ENCODE measurements at places on chromosomes 5 and 9. TPM values are rescaled to one million over a fixed set of nuclear protein-coding genes. Genes with fewer than 3 reads are reported as not detected.

DNA sequence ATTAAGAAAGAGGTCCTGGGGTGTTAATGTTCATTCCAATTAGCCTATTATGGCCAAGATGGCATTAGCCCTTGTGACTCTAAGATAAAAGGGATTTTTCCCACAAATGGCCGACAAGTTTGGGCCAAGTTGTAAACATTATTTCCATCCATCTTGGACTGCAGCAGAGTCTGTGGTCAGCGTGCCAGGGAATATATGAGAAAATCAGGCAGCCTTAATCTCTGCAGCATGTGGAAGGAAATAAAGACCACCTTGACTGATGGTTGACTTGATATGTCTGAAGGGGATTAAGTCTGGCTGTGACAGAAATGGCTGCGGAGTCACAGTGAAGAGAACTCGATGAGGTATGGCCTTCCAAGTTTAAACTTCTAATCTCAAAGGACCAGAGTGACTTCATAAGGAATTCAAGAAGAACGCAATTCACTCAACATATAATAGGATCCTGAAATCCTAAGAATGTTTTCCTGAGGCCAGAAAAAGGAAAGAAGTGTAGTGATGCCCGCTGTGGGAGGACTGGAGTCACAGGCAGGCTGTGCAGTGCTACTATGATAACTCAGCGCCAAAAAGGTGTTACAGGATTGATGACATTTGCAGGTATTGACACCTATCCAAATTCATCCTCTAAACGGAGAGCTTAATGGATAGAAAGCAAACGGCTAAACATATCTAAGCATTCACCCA lies 287.1 kb downstream of the SEC61B start:
- H3K4me1 ChIP-seq: no peaks in the 10 kb centered on the region
- DNase-seq: no peak
- H3K27ac ChIP-seq: no peak overlapping the region
- no peaks in the 10 kb centered on the region for H3K36me3 ChIP-seq

- DNase-seq: no peak
- H3K27ac ChIP-seq: no peak overlapping the region
- no peaks in the 10 kb centered on the region for H3K27me3 ChIP-seq
- no peaks in the 10 kb centered on the region for H3K4me1 ChIP-seq
- no peak overlapping the region for H3K4me3 ChIP-seq
- no peaks in the 10 kb centered on the region for H3K36me3 ChIP-seq
These were observed 31.5 kb upstream of the ZCCHC9 start for GRCh38 chr5:81269751-81270393.

GRCh38 chr5:13830536-13830935 lies 114.0 kb downstream of the DNAH5 start:
- H3K27ac ChIP-seq: no peak overlapping the region
- H3K27me3 ChIP-seq: no peaks in the 10 kb centered on the region
- H3K4me1 ChIP-seq: no peaks in the 10 kb centered on the region
- H3K36me3 ChIP-seq: no peaks in the 10 kb centered on the region

DNA sequence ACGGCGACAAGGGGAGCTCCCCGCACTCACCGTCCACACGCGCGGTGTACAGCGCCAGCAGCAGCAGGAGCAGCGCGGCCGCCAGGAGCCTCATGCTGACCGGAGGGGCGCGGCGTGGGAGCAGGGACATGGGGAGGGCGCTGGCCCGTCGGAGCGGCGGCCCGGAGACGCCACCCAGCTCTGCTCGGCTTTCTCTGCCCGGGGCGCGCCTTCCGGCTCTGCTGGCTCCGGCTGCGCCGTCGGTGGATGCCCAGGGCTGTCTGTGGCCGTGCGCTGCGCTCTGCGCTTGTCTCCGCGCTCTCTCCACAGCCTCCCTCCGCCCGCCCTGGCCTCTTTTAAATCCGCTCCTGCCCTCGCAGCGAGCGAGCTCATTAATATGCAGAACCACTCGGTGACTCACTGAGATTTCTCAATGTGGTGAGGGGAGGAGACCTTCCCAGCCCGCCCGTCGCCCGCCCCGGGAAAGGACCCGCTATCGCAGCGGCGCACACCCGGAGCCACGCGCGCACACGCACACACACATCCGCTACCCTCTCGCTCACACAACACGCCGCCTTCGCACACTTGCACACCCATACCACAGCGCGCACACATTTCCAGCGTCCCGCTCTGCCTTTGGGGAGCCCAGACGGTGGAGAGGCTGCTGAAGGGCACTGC lies at the start of gene CXCL14:
TSS of gene CXCL14 (minus strand) at position 307 of the 657 bp plus-strand sequence. CDS start at position 94, 213 bp downstream.
- H3K36me3 ChIP-seq: no peaks in the 10 kb centered on the region
- no peak within 1 kb of the TSS for H3K4me3 ChIP-seq
- H3K4me1 ChIP-seq: no peaks in the 10 kb centered on the region
- no peak for DNase-seq
- H3K27me3 ChIP-seq: no peaks in the 10 kb centered on the region

DNA sequence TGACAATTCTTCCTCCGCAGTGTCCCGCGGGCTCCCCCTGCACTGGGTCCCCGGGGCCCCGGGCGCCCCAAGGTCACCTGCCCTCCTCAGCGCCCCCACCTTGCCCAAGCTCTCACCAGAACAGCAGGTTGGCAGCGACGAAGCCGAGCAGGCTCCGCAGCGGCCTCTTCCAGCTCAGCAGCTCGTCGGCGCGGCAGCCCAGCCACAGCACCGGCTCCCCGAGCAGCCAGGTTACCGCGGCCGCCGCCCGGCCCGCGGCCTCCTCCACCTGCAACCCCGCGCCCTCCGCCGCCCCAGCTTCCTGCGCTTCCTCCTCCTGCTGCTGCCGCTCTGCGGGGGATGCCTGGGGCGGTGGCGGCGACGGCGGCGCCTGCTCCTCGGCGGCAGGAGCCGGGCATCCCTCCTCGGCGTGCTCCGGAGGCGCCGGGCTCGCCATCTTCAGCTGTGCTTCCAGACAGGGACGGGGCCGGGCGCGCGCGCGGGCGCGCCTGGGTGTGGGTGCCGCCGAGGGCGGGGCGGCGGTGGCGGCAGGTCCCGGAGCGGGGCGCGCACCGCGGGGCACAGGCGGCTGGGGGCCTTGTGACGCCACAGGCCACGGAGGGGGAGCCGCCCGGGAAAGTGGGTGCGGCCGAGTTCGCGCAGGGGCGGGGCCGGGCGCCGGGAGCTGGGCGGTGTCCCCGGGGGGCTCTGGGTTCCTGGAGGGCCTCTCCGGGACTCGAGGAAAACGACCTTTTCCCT lies at the start of gene RETREG1:
TSS of gene RETREG1 (minus strand) at position 462 of the 738 bp plus-strand sequence. CDS start at position 436, 26 bp downstream.
- H3K4me1 ChIP-seq: no peaks in the 10 kb centered on the region
- H3K4me3 ChIP-seq: peak within 1 kb of the TSS; percentile 66
- H3K27me3 ChIP-seq: no peaks in the 10 kb centered on the region
- peak within 1 kb of the TSS; percentile 10 for H3K27ac ChIP-seq
- DNase-seq: peak; percentile 38
- H3K36me3 ChIP-seq: no peaks in the 10 kb centered on the region

DNA sequence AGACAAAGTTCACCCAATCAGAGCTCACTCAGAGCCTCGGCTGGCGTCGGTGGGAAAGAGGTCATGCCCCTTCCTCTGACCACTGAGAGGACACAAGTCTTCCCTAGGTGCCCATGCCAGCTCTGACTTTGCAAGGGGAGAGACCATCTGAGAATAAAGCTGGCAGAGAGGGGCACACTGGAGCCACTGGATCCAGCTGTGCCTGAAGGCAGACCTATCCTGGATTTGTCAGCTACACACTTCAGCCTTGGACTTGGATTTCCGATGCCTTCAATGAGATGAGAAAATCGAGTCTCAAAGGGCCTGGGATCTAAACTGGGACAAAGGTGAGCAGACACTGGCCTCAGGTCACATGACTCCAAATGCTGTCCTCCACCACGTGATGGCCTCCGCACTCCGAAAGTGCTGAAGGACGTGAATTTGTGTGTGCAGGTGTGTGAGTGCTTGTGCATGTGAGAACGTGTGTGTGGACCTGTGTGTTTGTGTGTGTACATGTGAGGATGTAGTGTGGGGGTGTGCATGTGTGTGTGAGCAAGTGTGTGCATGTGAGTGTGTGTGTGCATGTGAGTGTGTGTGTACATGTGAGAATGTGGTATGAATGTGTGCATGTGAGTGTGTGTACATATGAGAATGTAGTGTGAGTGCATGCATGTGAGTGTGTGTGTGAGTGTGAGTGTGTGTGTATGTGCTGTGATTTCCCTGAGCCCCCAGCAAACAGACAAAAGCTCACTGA lies 37.9 kb downstream of the BARX1 start:
- DNase-seq: no peak
- no peaks in the 10 kb centered on the region for H3K4me1 ChIP-seq
- no peak overlapping the region for H3K4me3 ChIP-seq
- H3K36me3 ChIP-seq: no peaks in the 10 kb centered on the region
- H3K27me3 ChIP-seq: no peaks in the 10 kb centered on the region

DNA sequence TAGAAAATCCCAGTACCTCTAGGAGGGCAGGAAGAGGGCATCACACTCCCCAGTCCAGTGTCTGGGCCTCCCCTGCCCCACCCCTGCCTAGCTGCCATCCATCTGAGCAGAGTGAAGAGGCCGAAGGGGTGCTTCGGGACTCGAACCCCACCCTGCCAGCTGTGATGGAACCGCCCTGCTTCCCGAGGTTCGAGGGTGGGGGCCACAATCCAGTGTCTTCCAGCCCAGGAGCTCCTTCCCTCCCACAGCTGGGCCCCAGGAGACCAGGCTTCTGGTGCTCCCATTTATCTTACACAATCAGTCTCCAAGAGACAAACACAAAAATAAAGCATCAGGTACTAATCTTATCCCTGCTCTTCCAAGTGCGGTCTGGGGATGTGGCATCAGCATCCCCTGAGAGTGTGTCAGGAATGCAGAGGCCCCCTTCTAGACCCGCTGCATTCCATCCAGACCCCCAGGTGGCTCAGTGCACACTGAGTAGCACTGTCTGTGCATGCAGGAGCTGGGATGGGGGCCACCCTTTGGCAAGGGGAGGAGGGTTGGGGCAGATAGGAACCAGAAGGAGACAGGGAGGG lies 122.8 kb upstream of the TBC1D2 start:
- no peaks in the 10 kb centered on the region for H3K36me3 ChIP-seq
- H3K4me1 ChIP-seq: no peaks in the 10 kb centered on the region
- DNase-seq: no peak
- H3K27ac ChIP-seq: no peak overlapping the region
- H3K27me3 ChIP-seq: no peaks in the 10 kb centered on the region

DNA sequence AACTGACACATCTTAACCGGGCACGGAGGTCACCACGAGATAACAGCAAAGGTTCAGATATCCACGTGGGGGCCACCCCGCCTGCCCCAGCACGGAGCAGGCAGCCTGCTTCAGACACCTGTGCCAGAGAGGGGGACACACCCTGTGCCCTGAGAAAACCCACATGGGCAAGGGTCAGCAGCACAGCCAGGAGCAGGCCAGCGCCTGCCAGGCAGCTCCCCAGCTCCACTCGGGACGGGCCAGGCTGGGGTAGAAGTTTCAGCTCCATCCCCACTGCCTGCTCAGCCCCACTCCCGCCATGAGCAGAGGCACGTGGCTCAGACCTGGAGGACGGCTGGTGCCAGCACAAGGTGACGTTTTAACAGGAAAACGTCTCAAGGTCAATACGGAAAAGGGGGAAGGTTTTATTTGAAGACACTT lies 22.2 kb downstream of the SLC12A7 start:
- no peak overlapping the region for H3K27ac ChIP-seq
- no peaks in the 10 kb centered on the region for H3K4me1 ChIP-seq
- H3K4me3 ChIP-seq: no peak overlapping the region
- no peaks in the 10 kb centered on the region for H3K27me3 ChIP-seq

DNA sequence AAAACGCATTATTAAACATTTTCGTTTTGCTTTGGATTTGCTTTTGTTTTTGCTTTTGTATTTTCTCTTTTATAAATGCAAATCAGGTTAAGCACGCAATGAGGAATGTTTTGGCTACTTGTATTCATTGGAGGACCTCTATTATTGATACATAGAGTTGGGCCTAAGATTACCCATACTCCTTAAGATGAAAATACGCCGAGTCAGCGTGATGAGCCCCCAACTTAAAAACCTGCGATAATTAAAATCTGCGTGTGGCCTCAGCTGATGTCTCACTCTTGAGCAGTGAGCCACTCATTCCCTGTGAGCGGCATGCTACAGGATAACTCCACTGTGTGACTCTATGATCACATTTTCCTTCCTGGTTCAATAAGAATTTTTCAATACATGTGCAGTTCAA lies 518.3 kb downstream of the IRX1 start:
- DNase-seq: no peak
- H3K4me1 ChIP-seq: no peaks in the 10 kb centered on the region
- no peak overlapping the region for H3K4me3 ChIP-seq
- no peak overlapping the region for H3K27ac ChIP-seq

- H3K4me3 ChIP-seq: no peak overlapping the region
- H3K4me1 ChIP-seq: no peaks in the 10 kb centered on the region
- no peak overlapping the region for H3K27ac ChIP-seq
- no peak for DNase-seq
- H3K36me3 ChIP-seq: no peaks in the 10 kb centered on the region
- H3K27me3 ChIP-seq: no peaks in the 10 kb centered on the region
These were observed 58.7 kb upstream of the PRR16 start for GRCh38 chr5:120405286-120405864.

DNA sequence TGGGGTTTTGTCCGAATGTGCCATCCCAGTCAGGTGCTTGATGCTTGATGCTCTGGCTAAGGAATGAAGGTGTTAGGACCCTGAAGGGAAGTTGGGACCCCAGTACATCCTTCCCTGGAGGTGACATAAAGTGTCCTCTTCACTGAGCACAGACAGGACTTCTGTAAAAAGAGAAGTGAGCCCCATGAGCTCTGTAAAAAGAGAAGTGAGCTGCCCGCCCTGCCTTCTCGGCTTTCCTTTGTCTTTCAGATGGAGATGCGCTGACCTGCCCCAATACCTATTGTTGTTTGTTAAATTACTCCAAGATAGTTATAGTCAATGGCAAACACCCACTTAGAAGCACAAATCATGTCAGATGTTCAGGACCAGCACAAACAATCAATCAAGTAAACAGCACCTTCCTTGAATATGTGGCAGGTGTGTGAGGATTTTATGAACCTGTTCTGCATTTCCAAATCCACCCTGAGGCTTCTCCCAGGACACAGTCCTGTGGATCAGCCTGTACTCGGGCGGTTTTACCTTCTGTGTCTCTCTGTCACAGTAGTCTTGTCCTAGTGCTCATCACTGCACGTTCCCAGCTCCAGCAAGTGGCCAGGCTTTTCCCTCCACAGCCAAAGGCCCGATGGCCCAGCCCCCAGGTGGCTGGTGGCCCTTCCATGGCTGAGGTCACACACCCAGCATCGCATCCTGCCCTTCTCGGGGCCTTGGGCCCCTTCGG lies 191.4 kb downstream of the MTRR start:
- H3K27ac ChIP-seq: no peak overlapping the region
- H3K36me3 ChIP-seq: no peaks in the 10 kb centered on the region
- DNase-seq: no peak
- H3K4me1 ChIP-seq: no peaks in the 10 kb centered on the region
- H3K27me3 ChIP-seq: no peaks in the 10 kb centered on the region
- H3K4me3 ChIP-seq: no peak overlapping the region

Gene ZNF483
- total RNA-seq: 46.7 TPM

Gene ARRDC3
- 41.4 TPM for total RNA-seq

Gene ADAMTS2
- total RNA-seq: 97.1 TPM

Gene LCNL1
- total RNA-seq: 6.9 TPM

Gene EFNA5
- 1.9 TPM for total RNA-seq

Measured in uterus (tissue), 4 donors.